Esophagus squamous epithelium (tissue), 5 donors: ENCODE measurements at places on chromosomes 6 and 20.

- no peak for DNase-seq
- H3K4me1 ChIP-seq: no peaks in the 10 kb centered on the region
- H3K27ac ChIP-seq: no peak overlapping the region
- H3K36me3 ChIP-seq: no peaks in the 10 kb centered on the region
- H3K27me3 ChIP-seq: peaks cover 47% of the 10 kb centered on the region
Observed at GRCh38 chr6:125759184-125759902, 9.9 kb downstream of the HEY2 start.

GRCh38 chr20:64183313-64183712, 19.1 kb downstream of the MYT1 start:
- H3K36me3 ChIP-seq: no peaks in the 10 kb centered on the region
- H3K4me1 ChIP-seq: no peaks in the 10 kb centered on the region
- DNase-seq: no peak
- no peak overlapping the region for H3K27ac ChIP-seq
- H3K27me3 ChIP-seq: no peaks in the 10 kb centered on the region

GRCh38 chr6:3314176-3314575, 55.4 kb downstream of the PSMG4 start:
- no peaks in the 10 kb centered on the region for H3K4me1 ChIP-seq
- H3K36me3 ChIP-seq: peaks cover 53% of the 10 kb centered on the region

DNA sequence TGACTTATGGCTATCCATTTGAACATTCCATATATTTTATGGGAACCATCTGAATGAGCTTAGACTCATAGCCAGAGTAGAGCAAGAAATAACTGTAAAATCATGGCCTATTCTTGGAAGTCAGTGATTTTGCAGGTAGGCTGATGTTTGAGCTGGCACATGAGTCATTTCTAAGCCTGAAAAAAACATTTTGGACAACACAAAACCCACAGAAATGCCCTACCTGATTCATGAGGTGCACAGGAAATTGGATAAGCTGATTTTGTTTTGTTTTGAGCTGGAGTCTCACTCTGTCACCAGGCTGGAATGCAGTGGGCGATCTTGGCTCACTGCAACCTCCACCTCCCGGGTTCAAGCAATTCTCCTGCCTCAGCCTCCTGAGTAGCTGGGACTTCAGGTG, 443.0 kb downstream of the PKHD1 start:
- H3K27ac ChIP-seq: no peak overlapping the region
- H3K27me3 ChIP-seq: no peaks in the 10 kb centered on the region
- no peak overlapping the region for H3K4me3 ChIP-seq
- H3K4me1 ChIP-seq: no peaks in the 10 kb centered on the region
- no peak for DNase-seq
- H3K36me3 ChIP-seq: no peaks in the 10 kb centered on the region

DNA sequence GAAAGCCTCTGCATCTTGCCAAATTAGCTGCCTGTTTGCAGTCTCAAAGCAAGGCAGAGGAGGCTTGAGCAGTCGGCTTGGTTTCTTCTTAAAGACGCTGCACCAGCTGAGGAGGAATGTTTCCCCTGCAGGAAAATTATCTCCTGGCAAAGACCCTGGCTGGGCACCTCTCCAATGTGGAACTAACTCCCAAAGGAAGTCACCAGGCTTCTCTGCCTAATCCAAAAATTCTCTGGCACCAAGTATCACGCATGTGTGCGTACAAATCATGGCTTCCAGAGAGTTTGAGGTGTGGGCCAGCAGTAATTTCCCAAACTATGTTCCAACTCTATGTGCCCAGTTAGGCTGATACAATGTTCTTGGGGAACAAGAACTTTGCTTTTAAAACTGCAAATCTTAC, 176.2 kb downstream of the KIF16B start:
- peaks cover 30% of the 10 kb centered on the region for H3K36me3 ChIP-seq
- DNase-seq: no peak
- no peaks in the 10 kb centered on the region for H3K4me1 ChIP-seq
- H3K4me3 ChIP-seq: no peak overlapping the region
- H3K27ac ChIP-seq: no peak overlapping the region
- no peaks in the 10 kb centered on the region for H3K27me3 ChIP-seq

DNA sequence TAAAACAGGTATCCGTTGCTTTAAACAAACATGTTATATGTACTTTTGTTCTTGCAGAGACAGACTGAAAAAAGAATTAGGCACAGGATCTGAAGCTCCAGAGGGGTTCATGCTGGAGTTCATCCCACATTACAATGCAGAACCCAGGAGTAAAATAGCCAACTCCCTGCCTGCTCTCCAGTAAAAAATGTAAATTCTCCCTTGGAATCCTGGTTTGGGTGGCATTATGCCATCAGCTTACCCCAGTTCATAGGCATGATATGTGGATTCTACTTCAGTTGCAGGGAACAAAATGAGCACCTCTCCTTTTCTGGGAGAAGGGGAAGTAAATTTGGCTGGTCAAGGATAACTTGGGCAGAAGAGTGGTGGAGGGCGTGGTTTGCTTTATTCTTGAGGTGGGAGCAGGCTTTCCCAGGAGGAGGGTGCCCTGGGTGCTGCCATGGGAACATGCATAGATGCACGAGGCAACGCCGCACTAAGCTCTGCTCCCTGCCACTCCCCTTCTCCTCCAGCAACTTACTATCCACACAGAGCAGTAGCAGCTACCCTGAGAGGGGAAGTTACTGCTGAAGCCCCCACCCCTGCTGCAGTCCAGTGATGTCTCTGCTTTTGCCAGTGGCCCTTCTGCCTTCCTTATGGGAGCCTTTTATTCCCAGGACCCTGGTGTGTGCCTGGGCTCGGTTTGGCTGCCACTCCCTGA, 71.6 kb upstream of the GLP1R start:
- no peaks in the 10 kb centered on the region for H3K36me3 ChIP-seq
- H3K4me3 ChIP-seq: no peak overlapping the region
- no peak overlapping the region for H3K27ac ChIP-seq

DNA sequence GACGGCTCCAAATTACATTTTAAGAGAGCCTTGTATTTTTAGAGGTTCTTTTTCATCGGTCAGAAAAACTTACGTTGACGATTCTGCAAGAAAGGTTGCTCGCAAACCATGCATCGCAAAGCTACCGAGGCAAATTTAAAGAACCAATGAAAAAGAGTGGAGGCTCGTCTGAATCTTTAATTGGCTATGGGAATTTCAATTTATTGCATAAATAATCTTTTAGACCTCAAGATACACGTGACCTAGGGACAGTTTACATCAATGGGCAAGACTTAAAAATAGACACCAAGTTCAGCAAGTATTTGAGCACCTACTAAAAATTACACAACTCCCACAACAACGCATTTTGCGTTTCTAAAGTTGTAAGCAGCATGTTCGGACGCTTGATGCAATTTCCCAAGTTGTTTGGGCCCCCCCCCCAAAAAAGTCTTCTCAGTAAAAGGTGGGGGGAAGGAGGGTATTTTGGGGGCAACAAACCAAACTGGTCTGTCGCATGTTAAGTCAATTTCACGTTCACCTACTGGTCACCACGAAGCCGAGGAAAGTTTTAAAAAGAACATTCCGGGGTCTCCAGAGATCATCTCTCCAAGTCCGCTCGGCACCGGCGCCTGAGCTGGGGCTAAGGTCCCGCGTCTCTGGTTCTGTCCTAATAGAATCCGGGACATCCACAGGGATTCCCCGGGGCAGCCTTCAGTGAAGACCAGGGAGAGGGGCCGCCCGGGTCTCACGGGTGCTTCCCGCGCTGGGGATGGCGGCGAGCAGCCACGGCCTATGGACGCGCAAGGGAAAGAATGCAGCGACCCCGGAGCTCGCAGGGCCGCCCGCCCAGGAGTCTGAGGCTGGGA, 851 bp downstream of the SNX5 start:
- peak overlapping the region; percentile 97 for H3K27ac ChIP-seq
- no peaks in the 10 kb centered on the region for H3K27me3 ChIP-seq
- peaks cover 51% of the 10 kb centered on the region for H3K4me1 ChIP-seq
- H3K36me3 ChIP-seq: no peaks in the 10 kb centered on the region
- H3K4me3 ChIP-seq: peak overlapping the region; percentile 90
- peak; percentile 40 for DNase-seq

- peak; percentile 9 for DNase-seq
- H3K4me3 ChIP-seq: peak overlapping the region; percentile 75
- no peaks in the 10 kb centered on the region for H3K27me3 ChIP-seq
- peak overlapping the region; percentile 90 for H3K27ac ChIP-seq
Observed at GRCh38 chr6:109690373-109690736, 647 bp downstream of the AK9 start.

DNA sequence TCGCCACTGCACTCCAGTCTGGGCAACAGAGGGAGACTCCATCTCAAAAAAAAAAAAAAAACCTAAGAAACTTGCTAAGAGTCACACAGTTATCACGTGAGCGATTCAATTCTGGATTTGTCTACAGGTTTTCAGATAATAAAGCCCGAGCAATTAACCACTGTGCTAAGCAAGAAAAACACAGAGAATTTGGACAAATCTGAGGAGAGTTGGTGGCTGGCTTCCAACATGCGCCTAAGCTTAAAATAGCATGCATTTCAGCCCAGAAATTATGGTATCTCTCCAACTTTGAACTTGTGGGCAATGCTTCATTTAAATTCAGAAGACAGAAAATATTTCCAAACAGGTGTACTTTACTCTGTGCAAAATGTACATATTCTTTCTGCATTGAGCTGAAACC, 232.9 kb downstream of the TSHZ2 start:
- no peak overlapping the region for H3K27ac ChIP-seq

- no peak overlapping the region for H3K27ac ChIP-seq
- peaks cover 12% of the 10 kb centered on the region for H3K27me3 ChIP-seq
- H3K4me1 ChIP-seq: no peaks in the 10 kb centered on the region
- H3K4me3 ChIP-seq: no peak overlapping the region
Observed at GRCh38 chr6:33903579-33903978, 99.8 kb upstream of the MLN start.

DNA sequence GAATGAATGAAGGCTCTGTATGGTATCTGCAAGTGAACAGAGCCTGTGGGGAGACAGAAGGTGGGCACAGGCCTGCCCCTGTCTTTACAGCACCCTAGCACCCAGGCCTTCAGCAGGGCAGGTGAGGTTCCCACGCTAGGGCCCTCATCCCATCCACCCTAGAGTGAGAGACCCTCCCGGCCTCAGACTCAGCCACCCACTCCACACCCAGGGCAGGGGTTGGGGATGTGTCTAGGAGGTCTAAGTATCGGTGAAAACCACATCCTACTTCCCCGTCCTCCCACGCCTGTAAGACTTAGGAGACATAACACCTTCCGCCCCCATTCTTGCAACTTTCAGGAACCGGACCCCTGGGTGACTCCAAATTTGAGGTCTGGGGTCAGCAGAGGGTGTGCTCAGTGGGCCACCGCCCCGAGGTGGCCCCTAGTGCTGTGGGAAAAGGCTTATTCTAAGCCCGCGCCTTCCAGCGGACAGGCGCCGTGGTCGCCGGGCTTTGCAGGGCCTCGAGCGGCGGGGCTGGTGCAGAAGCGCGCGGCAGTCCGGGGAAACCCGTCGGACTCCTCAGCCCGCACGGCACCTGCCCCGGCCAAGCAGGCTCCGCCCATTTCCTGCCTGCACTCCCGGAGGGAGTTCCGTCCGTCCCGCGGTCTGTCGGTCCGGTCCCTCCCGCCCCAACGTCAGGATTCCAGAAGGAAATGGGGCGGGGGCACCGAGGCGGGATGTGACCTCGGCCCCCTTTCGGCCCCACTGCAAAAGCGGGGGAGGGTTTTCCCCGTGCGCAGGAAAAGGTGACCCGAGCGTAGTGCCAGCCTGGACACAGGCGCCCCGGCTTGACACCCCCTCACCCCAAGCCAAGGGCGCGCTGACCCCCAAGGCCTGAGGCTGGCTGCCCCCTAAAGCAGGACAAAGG, 868 bp downstream of the SAMD10 start:
- peak overlapping the region; percentile 88 for H3K27ac ChIP-seq
- peaks cover 49% of the 10 kb centered on the region for H3K4me1 ChIP-seq
- no peaks in the 10 kb centered on the region for H3K36me3 ChIP-seq
- no peaks in the 10 kb centered on the region for H3K27me3 ChIP-seq
- H3K4me3 ChIP-seq: peak overlapping the region; percentile 83
- no peak for DNase-seq

DNA sequence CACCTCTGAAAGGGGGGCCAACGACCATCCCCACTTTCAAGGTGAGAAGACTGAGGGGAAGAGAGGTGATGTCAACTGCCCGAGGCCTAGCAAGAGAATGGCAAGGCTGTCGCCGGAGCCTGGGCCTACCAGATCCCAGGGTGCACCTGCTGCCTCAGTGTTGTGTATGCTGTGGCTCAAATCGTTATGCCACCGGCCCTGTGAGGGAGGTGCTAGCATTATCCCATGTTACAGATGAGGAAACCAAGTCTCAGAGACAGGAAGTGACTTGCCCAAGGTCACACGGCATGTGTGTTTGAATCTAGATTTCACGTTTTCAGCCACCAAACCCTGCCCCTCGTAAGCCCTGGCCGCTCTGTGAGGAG, 152.5 kb downstream of the CEBPB start:
- no peaks in the 10 kb centered on the region for H3K36me3 ChIP-seq
- no peak overlapping the region for H3K27ac ChIP-seq
- no peak for DNase-seq
- H3K27me3 ChIP-seq: no peaks in the 10 kb centered on the region
- no peak overlapping the region for H3K4me3 ChIP-seq

DNA sequence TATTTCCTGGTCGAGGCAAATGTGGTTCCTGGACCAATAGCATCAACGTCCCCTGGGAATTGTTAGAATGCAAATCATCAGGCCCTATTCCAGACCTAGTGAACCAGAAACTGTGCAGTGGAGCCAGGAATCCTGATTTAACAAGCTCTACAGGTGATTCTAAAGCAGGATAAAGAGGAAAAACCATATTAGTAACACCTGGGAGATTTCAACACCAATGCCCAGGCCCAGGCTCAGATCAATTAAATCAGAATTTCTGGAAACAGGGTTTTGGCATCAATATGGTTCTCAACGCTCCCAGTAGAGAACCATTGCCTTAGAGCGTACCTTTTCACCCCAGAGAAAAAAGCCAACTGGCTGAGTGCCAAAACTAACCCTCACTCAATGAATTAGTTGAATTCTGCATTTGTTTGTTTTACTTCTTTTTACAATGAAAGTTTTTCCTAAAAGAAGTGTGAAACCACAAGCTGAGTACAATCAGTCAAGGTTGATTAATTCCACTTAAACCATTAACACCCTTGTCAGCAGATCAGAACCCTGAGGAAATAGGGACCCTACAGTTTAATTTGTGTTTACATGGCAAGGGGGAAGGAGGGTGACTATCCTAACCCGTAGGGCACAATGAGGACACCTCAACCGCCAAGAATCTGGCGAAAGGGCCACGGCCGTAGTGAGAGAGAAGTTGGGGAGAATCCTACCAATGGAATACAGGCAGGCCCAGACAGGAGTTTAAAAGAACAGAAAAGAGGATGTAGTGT, 34.9 kb upstream of the LOC128125822 start:
- H3K27ac ChIP-seq: no peak overlapping the region
- no peaks in the 10 kb centered on the region for H3K36me3 ChIP-seq
- H3K27me3 ChIP-seq: no peaks in the 10 kb centered on the region
- no peak overlapping the region for H3K4me3 ChIP-seq
